ENCODE measurements at places on chromosomes 7 and 10.

DNA sequence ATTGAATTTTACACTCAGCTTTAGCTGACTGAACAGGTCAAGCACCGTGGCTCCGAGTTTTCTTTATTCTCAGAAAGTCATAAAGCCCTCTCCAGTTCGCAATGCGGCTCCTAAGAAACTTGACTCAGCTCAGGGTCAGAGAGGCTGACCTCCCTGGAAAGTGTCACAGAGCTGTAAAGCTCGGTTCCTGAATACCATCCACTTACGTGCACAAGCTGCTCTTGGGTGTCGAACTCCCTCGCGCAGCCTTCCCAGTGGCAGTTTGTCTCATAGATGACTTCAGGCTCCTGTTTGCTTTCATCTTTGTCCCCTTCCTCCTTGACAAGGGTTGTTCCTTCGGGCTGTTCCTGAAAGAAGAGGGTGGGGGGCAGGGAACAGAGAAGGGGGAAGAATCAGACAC, 213.7 kb downstream of the GLI3 start:
- no peak for DNase-seq

DNA sequence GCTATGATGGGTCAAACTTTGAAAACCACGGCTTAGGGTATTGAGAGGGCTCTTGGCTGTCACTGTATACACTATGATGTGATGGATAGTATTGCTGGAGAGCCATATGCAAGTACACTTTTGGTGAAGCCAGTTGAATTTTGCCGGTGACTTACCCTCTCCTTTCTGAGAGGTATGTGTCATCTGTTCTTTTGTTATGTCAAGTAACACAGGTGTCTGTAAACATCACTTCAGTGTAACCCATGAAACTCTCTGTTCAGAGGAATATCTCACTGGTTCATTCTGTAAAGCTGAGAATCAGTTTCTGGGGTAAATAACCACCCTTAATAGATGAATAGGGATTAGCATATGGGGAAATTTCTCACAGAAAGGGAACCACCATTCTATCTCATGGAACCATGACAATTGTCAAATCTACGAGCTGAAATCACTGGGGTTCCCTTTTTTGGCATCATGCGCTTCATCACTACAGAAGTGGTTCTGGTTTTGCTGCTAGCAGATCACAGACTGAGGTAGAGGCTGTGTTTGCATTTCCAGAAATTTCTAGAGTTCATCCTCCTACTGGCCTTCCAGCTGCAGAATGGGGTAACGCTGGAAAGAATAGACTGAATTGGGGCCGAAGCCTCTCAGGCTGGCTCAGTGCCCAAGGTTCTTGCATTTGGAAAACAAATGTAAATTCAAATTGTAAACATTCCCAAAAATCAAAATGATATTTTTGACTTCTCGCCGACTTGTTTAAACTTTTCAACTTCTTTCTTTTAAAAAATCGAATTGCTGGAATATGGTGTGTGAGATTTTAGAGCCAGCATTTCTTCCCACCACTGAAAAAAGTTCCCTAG, 83.3 kb upstream of the CREB5 start:
- no peak for DNase-seq

GRCh38 chr10:27052656-27053055, 47.6 kb downstream of the ANKRD26 start:
- no peak for DNase-seq

DNA sequence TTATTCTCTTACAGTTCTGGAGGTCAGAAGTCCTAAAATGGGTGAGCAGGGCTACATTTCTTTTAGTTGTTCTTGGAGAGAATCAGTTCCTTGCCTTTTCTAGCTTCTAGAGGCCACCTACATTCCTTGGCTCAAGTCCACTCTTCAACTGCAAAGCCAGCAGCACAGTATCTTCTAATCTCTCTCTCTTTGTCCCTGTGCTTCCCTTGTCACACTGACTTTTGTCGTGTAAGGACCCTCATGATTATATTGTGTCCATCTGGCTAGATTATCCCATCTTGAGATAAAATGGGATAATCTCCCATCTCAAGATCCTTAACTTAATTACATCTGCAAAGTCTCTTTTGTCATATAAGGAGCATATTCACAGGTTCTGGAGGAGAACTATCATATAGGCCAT, 359.0 kb downstream of the ADRA2A start:
- no peak for DNase-seq

DNA sequence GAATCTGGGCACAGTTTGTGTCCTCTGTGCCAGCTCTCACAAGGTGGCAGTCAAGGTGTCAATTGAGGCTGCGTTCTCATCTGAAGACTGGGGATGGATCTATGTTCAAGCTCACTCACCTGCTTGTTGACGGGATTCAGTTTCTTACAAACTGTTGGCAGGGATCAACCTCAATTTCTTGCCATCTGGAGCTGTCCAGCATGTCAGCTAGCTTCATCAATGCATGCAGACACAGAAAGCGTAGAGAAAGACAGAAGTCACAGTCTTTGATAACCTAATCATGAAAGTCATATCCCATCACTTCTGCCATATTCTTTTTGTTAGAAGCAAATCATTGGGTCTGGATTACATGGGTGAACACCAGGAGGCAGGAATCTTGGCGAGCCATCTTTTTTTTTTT, 32.0 kb upstream of the WAPL start:
- DNase-seq = no peak

DNA sequence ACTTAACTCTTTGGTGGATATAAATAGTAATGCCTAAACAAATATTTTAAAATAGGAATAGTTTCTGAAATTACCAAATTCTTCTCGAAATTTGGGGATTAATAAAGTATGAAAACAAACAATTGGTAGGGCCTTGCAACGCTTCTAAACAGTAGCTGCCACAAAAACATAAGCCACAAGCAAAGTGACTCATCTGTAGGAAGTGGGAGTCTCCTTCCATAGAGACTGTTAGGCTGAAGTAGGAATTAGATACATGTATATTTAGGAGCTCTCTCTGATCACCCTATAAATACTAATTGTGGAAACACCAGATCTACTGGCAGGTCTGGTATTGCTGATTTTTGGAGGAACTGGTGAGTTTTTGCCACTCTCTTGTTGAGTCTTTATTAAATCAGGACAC, 5.7 kb upstream of the LMOD2 start:
- no peak for DNase-seq

GRCh38 chr7:3518546-3518945, 217.5 kb downstream of the SDK1 start:
- no peak for DNase-seq

DNA sequence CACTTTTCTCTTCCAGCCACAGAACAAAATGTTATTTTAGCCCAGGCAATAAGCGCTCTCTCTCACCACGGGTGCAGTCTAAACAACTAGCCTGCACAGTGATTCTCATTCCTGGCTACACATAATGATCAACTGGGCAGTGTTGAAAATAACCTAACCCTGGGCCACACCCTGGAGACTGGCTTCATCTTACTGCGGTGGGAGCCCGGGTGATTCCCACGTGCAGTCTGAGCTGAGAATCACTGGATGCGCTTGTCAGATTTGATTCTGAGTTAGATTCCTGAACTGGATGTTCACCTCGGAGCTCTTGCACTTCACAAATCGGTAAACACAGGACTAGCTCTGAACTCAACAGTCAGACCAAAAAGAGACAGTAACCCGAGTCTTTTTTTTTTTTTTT, 14.9 kb downstream of the ZC3HAV1 start:
- DNase-seq = no peak

GRCh38 chr7:158325530-158326381, 261.9 kb downstream of the PTPRN2 start:
- DNase-seq = no peak

DNA sequence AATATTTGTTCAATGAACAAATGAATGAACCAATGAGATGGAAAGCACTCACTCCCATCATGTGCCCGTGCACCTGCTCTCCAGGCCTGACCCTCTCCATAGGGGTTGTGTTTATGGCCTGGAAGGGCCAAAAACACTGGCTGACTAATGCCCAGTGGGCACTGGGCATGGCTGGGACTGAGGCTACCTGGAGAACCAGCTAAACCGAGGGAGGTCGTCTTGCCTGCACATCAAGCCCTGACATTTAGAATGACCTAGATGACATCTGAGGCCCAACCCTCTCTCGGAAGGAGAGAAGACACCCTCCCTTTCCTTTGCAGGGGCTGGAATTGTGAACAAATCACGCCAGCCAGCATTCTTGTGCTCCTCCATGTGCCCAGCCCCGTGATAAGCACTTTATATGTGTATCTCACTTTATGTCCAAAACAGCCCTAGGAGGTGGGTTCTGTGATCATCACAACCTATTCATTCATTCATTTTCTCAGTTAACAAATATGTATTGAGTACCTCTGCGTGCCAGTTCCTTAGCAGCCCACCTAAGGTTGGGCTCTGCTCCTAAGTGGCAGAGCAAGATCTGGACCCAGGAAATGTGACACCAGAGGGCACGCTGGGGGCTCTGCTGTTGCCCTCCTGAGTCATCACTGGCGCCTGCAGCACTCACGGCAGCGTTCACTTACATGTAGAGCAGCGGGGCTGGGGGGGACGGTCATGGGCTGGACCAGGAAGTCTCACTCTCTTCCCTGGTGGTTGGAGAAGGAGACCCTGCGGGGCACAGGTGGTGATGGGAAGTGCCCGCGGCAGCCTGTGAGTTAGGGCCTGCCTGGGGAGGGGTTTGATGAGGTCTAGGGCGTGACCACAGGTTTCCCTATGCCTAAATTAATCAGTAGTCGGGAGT, 52.0 kb downstream of the TSPAN15 start:
- no peak for DNase-seq

DNA sequence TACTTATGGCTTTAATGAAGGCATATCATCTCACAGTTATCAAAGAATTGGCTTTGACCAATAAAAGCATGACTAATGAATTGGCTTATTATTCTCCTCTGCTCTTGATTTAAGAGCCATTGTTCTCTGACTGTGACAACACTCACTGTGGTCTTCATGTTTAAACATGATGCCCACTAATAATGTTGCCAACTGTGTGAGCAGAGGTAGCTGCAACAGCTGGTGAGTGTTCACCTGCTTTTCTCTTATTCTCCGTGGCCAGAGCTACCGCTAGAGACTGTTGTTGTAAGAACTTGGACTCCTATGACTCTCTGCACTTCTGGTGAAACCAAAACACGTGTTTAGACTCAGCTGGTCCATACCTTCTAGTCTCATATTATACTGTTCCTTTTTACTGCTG, 335.9 kb downstream of the XPNPEP1 start:
- DNase-seq = no peak

DNA sequence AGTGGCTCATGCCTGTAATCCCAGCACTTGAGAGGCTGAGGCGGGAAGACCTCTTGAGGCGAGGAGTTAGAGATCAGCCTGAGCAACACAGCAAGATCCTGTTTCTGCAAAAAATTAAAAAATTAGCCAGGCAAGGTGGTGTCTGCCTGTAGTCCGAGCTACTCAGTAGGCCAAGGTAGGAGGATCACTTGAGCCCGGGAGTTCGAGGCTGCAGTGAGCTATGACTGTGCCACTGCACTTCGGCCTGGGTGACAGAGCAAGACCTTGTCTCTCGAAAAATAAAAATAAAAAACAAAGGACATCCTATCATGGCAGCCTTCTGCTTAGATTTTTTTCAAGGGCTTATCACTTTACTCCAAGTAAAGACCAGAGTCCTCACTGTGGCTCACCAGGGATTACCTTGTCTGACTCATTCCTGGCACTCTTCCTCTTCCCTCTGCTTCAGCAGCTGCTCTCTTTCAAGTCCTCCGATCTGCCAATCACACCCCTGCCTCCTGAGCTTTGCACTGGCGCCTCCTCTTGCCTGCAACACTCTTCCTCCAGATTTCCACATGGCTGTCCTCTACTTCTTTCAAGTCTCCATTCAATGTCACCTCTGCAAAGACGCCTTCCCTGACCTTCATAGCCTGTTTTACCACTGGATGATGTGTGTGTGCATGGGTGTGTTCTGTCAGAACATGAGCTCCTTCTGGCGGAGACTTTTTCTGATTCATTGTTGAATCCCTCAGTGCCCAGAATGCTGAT, 7.7 kb downstream of the PRTFDC1 start:
- DNase-seq = no peak

DNA sequence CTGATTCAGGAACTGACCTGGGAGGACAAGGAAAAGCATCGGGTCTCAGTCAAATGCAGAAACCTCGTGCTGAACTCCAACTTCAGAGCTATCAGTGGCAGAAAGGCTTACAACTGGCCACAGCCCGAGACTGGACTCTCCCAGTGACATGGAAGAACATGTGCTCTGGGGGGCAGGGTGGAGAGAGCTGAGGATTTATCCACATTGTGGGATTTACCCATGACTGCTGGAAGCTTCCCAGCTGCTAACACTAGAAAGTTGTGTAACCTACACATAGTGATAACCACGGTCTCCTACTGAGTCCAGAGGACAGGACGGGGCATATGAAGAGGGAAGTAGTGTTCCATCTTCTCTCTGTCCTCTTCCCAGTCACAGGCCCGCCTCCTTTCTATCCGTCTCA, 103.4 kb downstream of the ITIH5 start:
- no peak for DNase-seq

DNA sequence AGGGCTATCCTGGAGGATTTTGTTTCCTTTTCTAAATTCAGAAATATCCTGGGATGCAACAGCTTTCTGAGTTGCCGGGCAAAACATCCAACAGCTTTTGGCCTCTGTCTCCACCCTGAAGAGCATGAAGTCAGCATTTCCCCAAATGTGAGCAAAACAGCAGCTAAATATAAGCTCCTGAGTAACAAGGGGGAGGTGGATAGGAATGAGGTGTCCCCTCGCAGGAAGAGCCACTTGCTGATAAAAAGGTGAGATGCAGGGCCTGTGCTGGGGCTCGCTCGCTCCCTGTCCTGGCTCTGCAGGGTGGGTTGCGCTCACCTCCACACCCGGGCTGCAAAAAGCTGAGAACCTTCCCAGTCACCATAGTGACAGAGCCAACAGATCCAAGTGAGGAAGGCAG, 264.3 kb downstream of the ZEB1 start:
- no peak for DNase-seq

DNA sequence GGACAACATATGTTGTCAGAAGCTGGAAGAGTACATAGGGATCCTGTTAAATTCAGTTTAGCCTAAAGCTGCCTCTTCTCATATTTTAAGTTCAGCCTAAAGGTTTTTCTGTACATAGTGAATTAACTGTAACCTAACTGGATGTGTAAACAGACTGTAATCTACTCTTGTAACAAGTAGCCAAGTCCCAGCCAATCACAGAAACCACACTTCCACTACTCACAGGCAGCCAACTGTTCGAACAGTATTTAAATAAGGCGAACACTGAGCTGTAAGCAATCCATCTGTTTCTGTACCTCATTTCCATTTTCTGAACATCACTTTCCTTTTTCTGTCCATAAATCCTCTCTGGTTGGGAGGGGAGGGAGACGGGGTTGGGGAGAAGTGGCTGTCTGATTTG, 15.0 kb upstream of the STN1 start:
- no peak for DNase-seq

Data from aorta (tissue), 5 donors.